ENCODE measurements at places on chromosomes 3 and 15.

DNA sequence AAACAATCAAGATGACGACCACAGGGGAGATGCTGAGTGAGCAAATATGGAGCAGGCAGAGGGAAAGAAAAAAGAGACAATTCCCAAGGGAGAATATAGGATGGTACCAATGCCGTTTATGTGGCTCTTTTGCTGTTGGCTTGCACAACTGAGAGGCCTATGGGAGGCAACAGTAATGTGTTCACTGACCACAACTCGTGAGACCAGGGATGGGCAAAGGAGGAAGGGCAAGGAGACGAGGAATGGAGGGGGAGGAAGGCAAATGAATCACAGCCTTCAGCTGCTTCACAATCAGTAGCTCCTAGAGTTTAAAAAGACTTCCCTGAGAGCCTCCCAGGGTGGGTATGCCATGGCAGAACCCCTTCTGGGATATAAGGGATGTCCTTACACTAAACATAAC is 131.5 kb downstream of the SLC9A9 start:
- DNase-seq = no peak

DNA sequence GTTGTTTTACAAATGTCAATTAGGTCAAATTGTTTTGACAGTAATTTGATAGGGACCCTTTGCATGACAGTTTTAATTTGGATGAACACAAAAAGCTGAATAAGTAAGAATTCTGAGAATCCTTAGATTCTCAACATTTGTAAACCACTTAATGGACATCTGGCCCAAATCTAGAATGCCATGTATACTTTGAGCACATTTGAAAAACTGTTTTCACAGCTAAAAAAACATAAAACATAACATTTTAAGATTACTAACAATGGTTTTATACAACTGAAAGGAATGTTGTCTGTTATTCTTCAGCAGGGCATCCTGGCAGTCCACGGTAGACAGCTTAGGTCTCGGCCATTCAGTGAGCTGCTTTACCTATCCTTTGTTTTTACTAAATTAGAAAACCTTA is 34.5 kb upstream of the TM2D3 start:
- no peak for DNase-seq

DNA sequence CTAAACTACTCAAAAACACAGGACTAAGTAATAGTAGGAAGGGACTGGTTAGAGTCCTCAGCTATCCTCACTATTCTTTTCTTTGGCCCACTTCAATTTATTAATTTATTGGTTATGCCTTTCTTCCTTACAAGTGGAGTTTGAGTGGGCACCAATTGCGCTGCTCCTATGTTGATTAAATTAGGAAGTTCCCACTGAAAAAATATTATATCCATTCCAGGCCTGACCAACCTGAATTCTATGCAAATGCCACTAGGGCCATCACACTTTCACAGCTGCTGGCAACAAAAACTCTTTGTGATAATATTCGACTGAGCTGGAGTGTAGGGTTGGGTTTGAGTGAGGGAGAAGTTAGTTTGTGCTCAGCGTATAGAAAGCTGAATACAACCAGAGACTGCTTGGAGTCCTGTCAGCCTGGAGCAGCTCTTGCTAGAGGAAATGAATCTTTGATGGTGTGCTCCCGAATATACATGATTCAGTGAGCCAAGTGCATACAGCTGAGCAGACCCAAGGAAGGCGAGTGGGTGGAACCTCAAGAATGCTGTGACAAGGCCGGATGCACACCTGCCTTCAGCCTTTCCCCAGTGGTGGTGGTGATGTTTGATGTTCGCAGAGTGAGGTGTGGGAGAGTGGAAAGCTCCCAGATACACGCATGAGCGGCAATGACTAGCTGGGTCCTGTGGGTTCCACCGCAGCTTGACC is 1.5 kb downstream of the ARHGEF3 start:
- DNase-seq = peak; percentile 64

DNA sequence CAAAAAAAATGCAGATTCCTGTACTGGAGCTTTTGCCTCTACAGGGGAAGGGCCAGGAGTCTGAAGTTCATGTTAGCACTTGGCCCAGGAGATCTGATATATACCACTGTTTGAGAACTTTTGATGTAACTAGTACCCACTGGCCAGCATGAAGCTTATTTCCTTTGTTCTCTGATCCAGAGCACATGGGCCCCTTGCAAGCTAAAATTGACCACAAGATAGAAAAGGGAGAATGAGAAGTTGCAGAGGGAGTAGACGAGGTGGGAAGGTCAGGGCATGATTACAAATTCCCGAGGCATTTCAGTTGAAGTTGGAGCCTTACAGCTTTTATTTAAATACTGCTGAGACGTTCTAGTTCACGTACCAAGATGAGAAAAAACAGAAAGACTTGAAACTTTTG is 28.2 kb downstream of the TGM4 start:
- no peak for DNase-seq

DNA sequence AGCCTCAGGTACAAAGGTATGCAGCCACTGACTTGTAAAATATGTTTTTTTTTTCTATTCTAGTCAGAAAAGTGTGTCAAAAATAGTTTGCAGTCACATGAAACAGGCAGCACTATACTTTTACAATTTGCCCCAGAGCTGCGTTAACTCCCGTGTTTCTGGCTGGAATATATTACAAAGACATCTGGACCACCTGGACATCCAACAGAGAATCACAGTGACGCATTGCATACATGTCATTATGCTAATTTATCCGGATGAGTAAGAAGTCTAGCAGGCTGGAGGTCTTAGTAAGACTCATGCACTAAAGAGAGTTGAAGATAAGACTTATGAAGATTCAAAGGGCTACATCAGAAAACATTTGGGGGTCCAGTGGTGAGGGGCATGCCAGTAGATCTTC is 39.2 kb upstream of the STRIT1 start:
- no peak for DNase-seq

- DNase-seq = no peak
Observed at GRCh38 chr15:74225928-74226327, 10.2 kb upstream of the CCDC33 start.

DNA sequence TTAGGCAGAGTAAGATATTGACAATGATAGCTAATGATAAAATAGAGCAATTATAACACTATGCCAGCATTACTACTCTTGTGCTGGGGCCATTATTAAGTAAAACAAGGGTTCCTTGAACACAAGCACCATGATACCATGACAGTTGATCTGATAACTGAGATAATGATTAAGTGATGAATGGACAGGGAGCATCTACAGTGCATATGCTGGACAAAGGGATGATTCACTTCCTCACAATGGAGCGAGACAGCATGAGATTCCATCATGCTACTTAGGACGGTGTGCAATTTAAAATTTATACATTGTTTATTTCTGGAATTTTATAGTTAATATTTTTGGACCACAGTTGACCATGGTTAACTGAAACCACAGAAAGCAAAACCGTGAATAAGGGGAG is 156.6 kb downstream of the FHIT start:
- no peak for DNase-seq

DNA sequence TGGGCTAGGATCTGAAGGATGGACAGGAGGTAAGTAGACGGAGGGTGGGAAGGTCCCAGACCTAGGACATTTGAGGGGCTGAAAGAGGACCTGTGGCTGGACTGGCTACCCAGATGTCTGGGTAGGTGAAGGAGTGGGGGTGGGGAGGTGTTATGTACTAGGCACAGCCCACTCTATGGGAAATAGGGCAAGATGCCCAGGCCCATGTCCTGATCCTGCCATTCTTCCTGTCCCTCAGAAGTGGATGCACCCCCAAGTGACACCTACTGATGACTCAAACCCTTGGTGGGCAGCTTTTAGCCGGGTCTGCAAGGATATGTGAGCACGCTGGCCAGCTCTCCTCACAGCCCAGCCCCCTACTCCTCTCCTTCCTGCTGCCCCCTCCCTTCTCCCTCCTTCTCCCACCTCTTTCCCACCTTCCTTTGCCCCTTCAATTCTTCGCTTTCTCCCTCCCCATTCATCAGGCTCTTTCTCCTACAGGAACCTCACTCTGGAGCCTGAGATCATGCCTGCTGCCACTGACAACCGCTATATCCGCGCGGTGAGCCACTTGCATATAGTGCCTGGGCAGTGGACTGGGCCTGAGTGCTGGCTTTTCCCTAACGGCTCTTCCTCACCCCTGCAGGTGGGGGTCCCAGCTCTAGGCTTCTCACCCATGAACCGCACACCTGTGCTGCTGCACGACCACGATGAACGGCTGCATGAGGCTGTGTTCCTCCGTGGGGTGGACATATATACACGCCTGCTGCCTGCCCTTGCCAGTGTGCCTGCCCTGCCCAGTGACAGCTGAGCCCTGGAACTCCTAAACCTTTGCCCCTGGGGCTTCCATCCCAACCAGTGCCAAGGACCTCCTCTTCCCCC is 5.2 kb downstream of the ACY1 start:
- DNase-seq = no peak

- DNase-seq = no peak
Observed at GRCh38 chr3:38368238-38368637, 21.7 kb downstream of the XYLB start.
